ENCODE measurements at places on chromosomes 2 and 18. TPM values are rescaled to one million over a fixed set of nuclear protein-coding genes. Genes with fewer than 3 reads are reported as not detected.

Gene RAMP1
- polyA plus RNA-seq = 47.7 TPM

DNA sequence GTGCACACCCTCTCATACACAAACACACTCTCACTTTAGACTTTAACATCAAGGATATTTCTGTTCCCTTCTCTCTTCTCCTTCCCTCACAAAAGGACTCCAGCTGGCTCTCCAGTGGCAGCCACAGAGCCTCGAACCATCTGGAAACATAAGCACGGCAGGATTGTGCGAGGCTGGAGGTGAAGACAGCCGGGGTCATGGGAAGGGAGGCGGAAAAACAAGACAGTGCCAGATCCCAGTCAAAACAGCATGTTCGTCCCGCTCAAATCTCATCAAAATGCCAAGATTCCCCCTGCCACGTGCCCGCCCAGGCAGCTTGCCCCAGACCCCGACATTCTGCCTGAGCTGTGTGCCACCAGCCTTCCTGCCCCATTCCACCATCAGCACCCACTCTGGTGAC lies 180.3 kb downstream of the ZBTB7C start:
- DNase-seq = no peak

DNA sequence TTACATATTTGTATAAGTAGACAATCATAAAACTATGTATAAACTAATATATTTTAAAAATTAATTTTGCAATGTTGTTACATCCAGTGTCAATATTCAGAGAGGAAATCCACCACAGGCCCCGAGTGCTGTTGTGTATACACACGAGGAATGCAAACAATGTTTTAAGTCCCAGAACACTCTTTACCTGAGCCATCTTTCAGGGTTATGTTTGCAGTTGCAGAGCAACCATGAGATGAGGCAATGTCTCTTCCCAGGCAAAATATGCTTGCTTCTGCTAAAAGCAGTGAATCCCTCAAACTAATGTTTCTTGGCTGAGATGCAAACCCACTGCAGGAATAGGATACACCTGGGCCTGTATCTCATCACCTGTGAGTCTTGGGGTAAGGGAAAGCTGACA lies 91.3 kb downstream of the ASXL2 start:
- DNase-seq = no peak

- DNase-seq = no peak
Observed at GRCh38 chr2:197927994-197928393, 123.6 kb downstream of the PLCL1 start.
